ENCODE measurements at places on chromosomes 13 and 19. TPM values are rescaled to one million over a fixed set of nuclear protein-coding genes. Genes with fewer than 3 reads are reported as not detected.

GRCh38 chr13:51759240-51759639 is 44.7 kb downstream of the DHRS12 start:
- peaks cover 54% of the 10 kb centered on the region for H3K36me3 ChIP-seq
- no peaks in the 10 kb centered on the region for H3K4me1 ChIP-seq
- no peak overlapping the region for H3K27ac ChIP-seq
- H3K4me3 ChIP-seq = no peak overlapping the region
- no peak for DNase-seq

Gene COL4A1
- total RNA-seq = 91.0 TPM

DNA sequence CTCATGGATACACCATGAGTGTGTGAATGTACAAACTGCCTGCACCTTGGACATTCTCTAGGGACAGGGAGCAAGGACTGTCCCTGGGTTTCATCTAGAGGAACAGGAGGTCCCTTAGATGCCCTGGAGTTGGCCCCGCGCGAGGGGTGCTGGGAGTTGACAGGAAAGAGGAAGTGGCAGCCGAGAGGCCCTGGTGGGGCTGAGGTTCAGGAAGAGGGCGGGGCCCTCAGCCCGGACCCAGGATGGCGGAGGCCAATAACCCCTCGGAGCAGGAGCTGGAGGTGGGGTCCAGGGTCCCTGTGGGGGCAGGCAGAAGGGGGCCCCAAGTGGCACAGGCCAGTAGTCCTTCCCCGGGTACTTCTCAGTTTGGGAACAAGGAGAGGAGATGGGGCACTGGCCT is 6.9 kb downstream of the PKN1 start:
- H3K36me3 ChIP-seq = peaks cover 33% of the 10 kb centered on the region
- no peaks in the 10 kb centered on the region for H3K4me1 ChIP-seq
- no peak overlapping the region for H3K27ac ChIP-seq

DNA sequence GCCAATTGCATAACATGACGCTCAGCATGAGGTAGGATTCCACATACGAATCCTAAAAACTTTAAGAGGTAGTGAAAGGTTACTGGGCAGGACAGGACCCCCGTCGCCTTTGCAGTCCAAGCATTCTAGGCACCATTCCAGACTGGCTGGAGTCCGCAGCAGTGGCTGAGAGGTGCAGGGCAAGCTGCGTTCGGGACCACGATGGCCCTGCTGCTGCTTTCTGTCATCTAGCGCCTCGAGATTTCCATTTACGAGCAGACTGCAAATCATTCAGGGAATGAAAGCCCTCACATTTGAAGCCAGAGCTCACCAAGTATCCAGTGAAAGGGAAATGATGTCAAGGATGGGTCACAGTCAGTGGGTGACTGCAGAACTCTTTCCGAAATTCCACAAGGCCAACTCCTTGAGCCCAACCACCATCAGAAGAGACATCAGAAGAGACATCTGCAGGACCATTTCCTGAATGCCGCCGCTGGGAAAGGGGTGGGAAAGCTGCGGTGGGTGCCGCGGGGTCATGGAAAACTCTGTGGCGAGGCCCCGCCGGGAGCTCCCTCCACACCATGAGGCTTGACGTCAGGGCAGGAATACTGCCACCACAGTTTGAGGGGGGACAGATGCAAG is 88.3 kb downstream of the COL4A1 start:
- H3K27me3 ChIP-seq = no peaks in the 10 kb centered on the region
- no peaks in the 10 kb centered on the region for H3K4me1 ChIP-seq
- H3K36me3 ChIP-seq = no peaks in the 10 kb centered on the region
- H3K4me3 ChIP-seq = no peak overlapping the region

DNA sequence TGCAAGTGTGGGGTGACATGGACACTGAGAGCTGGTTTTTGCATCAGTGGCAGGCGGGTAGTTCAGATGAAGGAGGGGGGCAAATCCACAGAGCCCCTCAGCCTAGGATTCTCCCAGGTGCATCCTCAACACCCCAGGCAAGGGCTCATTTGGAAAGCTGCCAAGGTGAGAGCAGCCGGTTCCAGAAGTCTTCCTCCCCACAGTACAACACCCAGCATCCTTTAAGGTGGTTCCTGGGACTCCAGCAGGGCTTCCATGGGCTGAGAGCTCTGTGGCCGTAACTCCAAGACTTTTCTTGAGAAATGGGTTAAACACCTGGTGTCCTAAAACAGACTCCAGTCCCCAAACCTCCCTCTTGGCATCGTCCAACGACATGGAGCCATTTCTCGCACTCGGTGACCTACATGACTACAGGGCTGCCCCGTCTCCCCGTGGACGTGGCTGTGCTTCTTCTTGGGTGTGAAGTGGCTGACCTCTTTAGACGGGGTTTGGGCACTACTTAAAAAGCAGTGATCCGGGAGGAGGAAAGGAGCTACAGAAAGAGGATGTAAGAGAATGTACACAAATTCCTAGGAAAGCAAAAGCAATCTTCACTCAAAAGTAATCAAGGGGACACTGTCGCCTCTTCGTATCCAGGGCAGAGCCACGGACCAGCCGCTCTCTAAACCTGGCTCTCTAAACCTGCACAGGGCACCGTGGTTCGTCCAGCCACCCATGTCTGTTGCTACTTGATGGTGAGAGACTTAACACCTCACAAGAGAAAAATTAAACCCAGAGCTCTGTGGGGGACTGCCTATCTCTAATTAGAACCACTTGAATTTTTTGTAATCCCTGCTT is 25.5 kb downstream of the RANBP3 start:
- DNase-seq = no peak
- H3K4me3 ChIP-seq = no peak overlapping the region
- no peak overlapping the region for H3K27ac ChIP-seq
- H3K27me3 ChIP-seq = no peaks in the 10 kb centered on the region
- H3K4me1 ChIP-seq = peaks cover 34% of the 10 kb centered on the region
- H3K36me3 ChIP-seq = no peaks in the 10 kb centered on the region

- no peak overlapping the region for H3K27ac ChIP-seq
- no peaks in the 10 kb centered on the region for H3K27me3 ChIP-seq
- peak; percentile 3 for DNase-seq
These were observed 139.2 kb downstream of the SLITRK5 start for GRCh38 chr13:87810391-87810801.

- H3K36me3 ChIP-seq = no peaks in the 10 kb centered on the region
- no peak for DNase-seq
- no peak overlapping the region for H3K27ac ChIP-seq
- H3K4me1 ChIP-seq = peaks cover 6% of the 10 kb centered on the region
- no peaks in the 10 kb centered on the region for H3K27me3 ChIP-seq
These were observed 24.2 kb upstream of the FBL start for GRCh38 chr19:39870171-39870971.

DNA sequence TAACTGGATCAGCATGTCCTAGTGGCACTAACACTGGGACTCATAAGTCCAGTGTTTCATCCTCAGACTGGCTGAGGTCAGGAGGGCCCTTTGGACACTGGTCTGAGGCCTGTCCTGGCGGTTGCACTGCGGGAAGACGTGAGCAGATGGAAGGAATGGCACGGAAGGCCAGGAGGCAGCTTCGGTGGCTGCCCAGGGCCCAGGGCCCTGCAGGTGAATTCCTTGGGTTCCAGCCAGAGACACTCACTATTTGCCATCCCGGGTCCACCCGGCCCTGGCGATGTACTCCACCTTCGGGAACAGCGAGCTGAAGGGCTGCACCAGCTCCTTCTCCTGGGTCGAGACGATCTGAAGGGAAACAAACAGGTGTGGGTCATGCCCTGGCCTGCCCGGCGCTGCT is 26.3 kb downstream of the DPP9 start:
- H3K36me3 ChIP-seq = peaks cover 30% of the 10 kb centered on the region
- H3K4me3 ChIP-seq = no peak overlapping the region
- H3K4me1 ChIP-seq = no peaks in the 10 kb centered on the region
- peak overlapping the region; percentile 25 for H3K27ac ChIP-seq
- H3K27me3 ChIP-seq = no peaks in the 10 kb centered on the region

DNA sequence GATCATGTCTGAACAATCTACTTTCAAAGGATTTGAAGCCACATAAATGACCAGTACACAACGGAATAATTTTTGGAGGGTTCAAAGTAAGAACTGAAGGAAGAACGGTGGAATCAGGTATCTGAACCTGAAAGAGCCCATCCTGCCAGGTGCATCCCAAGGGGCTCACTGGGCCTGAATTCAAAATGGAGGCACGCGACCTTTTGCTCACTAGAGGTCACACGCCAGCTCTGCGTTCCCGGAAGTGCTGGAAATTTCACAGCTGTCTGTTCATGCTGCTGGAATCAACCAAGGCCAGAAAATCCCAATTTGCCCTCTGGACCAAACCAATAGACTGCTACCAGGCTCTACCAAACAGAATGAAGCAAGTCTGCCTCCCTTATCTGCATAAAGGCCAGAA is 4.2 kb upstream of the RASA3 start:
- no peak for DNase-seq
- no peaks in the 10 kb centered on the region for H3K27me3 ChIP-seq
- H3K27ac ChIP-seq = no peak overlapping the region
- no peaks in the 10 kb centered on the region for H3K36me3 ChIP-seq
- H3K4me1 ChIP-seq = peaks cover 4% of the 10 kb centered on the region

DNA sequence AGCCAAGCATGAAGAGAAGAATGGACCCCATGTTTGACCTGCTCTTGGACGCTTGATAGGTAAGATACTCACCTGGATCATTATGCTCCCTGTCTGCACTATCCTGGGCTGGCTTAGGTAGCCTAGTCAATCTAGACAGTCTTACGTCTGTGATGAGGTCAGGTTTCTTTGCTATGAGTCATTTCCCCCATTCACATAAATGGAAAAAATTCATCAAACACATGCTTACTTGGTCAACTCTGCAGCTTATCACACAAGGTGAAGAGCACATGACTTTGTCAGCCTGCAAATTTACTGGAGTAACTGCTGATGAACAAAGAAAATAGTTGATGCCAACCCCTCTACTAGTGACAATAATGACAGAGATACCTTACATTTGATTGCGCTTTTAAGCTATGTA is 170.0 kb downstream of the NUFIP1 start:
- no peak overlapping the region for H3K27ac ChIP-seq
- DNase-seq = no peak
- no peak overlapping the region for H3K4me3 ChIP-seq

Measured in H1 (cell line).